ENCODE measurements at places on chromosomes 7 and 10.

DNA sequence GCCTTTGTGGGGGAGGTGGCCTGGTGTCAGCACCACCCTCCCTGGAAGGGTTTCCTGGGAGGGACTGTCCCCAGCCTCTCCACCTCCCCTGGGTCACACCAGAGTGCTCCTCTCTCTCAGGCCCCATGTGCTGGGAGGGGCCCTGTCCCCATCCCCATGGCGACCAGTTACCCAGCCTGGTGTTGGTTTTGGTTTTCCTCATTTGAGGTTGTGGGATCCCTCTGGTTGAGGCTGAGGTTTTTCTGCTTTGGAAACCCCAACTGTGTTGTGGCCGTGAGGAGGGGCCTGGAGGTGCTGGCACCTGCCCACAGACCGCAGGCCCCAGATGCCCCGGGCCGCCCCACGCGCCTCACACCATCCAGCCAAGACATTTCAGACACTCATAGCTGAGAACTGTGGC, 106.3 kb downstream of the GRK5 start:
- no peak for DNase-seq

- DNase-seq = no peak
These were observed 53.5 kb upstream of the AGBL3 start for GRCh38 chr7:134932707-134933370.

- DNase-seq = no peak
These were observed 97.9 kb upstream of the KLF14 start for GRCh38 chr7:130831817-130832481.

DNA sequence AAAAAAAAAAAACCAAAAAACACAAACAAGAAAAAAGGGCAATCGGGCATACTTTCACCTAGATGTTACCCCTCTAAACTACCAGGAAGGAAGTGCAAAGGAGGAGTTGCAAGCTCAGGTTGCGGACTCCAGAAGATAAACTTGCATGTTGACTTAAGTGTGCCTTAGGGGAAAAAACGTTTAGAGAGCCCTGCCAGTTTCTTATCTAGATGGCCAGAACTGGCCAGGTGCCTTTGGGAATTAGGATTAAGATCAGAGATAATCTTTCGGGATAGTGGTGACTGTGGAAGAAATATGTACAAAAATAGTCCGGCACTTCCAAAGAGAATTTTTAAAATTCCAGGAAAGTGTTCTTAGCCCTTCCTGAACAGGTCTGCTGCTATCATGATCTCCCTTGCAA, 17.6 kb downstream of the EVX1 start:
- DNase-seq = no peak

DNA sequence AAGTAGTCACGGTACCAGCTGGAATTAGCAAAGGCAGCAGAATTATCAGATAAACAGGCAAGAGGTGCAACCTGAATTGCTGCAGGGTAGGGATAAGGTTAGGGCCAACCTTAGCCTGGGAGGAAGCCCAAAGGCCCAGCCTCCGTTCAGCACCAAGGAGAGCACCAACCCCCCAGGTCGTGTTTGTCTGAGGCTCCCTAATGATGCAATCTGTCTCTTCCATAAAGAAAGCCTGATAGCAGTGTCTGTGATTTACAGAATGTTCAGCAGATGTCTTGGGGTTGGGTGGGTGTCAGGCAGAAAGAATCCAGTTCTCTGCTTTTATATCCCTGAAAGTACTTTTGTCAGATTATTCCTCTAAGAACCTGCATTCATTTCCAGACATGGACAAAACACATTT, 328.4 kb upstream of the AOAH start:
- no peak for DNase-seq

DNA sequence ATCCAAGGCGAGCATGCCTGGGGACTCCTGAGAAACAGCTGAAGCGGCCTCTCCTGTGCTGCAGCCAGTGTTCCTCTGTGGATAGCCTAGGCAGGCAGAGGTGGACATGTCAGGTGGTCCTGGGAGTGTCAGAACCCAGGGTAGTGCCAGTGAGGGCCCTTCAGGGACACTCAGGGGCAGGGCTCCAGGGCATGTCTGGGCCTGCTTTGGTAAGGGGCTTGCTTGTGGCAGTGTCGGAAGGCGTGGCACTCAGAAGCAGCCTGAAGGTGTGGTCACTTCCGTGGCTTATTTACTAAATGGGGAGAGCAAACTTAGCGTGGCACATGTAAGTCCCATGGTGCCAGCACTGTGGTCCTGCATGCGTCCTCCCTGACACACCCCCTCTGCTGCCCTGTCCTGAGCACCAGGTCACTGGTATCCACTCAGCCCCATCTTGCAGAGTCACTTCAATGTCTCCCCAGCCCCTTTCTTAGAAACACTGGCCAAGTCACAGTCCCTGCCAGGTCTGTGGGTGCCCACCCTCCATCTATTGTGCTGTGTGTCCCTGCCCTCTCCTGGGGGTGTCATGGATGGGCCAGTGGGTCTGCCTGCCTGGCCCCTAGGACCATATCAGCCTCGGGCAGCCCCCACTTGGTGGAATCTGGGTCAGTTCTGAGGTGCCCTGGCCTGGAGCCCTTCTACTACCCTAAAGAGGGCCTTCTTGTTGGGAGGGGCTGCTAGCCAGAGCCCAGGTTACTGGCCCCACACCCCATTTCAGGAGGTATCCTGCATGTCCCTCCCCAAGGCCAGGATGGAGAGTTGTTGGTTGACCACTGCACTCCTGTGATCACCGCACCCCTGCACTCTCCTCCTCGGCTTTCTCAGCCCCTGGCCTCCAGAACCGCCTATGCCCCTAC, 6.4 kb downstream of the ZMIZ2 start:
- DNase-seq = no peak

DNA sequence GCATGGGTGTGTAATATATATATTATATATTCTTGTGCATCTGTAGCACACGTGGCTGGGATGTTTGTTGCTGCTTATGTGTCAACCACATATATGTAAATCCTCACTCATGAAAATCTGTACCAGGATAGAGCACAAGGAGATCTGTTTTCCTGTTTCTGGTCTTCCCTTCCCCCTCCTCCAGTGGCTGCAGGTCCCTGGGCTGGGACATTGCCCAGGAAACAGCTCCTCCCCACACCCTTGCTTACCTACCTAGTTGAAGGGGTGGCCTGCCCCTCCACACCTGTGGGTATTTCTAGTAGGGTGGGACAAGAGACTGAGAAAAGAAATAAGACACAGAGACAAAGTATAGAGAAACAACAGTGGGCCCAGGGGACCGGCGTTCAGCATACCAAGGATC, 2.2 kb downstream of the SFXN3 start:
- DNase-seq = no peak

DNA sequence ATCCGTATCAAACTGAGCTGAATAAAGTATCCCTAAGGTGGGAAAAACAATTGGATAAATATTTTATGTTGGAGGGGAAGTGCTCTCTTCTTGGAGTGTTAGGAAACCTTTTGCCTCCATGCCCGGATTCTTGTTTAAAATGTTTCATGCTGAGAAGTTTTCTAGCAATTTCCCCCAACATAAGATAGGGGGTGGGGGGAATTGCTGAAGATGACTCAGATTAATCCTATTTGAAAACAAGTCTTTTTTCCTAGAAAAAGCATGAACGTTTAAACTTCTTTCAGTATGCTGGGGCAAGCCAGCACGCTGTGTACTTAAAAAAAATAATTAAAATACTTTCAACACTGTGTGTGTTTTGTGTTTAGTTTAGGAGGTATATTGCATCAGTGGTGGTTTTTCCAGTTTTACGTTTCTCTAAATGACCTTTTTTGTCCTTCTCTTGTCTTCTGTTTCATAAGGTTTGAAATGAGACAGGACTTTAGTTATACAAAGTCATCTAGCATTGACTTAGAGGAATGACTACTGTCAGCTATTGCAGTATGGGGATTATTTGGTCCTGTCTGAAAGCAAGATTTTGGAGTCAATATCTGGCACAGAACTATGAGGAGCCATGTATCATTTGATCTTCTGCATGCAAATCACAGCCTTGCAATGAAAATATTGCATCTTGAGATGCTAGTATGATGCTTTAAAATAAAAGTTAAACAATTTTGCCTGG, 295.9 kb downstream of the GATA3 start:
- no peak for DNase-seq

GRCh38 chr10:64518456-64518855, 997.3 kb downstream of the REEP3 start:
- DNase-seq = no peak

DNA sequence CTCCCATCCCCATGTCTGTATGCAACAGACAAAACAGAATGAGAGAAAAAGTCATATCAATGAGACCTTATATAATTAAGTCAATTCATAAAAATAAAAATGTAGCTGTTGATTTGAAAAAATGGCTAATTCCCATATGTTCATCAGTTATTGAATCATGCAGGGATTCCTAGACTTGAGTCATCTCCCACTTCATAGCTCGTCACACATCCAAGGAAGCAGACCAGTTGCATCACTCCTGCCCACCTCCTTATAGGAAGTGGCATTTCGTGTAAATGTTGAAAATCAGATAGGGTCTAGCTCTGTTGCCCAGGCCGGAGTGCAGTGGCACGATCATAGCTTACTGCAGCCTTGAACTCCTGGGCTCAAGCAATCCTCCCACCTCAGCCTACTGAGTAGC, 56.1 kb upstream of the SH2B2 start:
- DNase-seq = no peak
